ENCODE measurements at places on chromosomes 13 and 19.

GRCh38 chr19:47529018-47529742, 14.3 kb upstream of the NAPA start:
- no peak for DNase-seq

DNA sequence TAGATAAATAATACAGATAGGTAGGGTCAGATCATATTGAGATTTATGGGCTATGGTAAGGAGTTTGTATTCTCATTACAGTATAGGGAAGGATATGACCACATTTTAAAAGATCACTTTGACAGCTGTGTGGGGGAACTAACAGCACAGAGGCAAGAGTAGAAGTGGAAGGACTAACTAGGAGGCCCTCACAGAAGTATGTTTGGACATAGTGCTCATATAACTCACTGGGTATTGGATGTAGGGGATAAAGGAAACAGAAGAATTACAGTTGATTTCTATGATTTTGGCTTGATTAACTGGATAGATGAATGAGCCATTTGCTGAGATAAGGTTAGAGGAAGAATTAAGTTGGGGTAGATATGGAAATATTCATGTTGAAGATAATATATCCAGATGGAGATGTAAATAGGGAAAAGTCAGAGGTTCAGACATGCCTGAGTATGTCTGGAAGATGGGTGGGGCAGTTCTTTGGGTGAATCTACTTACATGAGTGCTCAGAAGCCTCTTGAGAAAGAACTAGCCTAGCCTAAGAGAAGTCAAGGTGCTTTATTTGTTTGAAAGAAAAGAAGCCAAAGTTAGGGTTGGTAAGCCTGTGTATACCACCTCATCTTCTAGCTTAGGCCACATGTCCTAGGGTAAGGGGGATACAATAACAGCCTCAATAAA, 133.4 kb downstream of the NDFIP2 start:
- DNase-seq = no peak

- DNase-seq = no peak
Measured at GRCh38 chr19:36679455-36679854, 8.0 kb upstream of the ZNF567 start.

GRCh38 chr19:33247441-33247819, 21.8 kb upstream of the SLC7A10 start:
- no peak for DNase-seq

DNA sequence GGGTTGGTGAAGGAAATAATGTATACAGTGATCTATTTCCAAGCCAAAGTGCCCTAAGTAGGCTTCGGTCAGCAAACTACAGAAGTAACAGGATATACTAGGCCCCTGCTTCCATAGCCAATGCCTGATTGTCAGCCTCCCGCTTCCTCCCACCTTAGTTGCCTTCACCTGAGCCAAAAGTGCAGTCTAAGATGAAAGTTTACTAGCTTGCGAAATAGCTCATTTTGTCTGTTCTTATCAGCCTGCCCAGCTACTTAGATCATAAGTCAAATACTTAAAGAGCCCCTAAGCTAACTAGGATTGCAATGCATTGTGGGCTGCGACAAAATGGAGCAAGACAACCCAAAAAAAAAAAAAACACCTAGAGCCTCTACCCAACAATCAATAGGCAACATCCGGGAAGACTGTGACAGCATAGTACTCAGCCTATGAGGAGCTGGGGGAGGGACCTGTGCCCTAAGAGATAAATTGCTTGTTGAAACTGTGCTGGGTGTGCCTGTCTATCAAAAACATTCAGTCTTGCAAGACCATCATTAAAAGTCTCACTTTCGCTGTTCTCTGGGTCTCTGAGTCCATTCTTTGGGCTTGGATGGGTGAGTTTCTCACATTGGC, 454.7 kb upstream of the TSHZ3 start:
- DNase-seq = no peak

DNA sequence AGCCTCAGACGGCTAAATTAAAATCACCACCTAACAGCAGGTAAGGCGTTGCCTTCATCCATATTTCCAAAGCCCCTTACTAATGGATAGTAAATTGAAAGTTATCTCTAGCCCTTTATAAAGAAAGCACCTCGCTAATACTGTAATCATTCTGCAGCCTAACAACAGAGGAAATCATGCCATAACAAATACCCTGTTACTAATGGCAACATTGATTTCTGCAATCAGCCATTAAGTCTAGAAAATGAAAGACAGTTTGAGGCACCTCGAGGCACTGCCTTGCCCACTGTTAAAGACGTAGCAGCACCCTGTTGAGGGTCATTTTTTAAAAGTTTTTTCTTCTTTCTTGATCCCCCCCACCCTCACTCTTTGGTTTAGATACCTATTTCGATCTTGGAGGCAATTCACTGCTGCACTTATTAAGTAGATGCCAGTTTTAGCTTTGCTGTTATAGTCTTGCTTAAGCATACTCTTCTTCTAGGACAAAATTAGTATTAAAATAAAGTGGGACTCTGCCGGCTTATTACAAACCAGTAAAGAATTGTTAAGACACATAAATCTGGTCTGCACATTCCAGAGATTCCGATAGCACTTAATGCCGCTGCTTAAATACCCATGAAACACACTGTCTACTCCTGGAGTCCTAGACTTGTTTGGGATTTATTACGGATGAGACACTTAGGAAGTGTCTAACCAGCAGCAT, 74.8 kb downstream of the ZNF536 start:
- DNase-seq = peak; percentile 77

DNA sequence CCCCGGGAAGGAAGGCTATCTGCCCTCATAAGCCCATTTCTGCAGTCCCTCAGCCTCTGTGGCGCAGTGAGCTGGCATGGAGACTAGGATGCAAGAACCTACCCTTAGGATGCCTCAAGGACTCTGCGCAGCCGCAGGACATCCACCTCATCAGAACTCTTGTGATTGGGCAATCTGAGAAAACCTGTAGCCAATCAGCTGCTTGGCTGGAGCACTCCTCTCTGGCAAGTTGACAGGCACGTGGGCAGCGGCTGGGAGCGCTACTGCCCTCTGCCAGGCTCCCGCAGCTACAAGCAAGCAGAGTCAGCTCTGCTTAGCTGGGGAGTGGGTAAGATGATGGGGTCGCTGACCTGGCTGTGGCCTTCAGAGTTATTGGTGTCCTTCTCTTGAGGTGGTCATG, 1.5 kb upstream of the ECSIT start:
- peak; percentile 33 for DNase-seq

GRCh38 chr13:20832861-20833260, 59.1 kb upstream of the EEF1AKMT1 start:
- DNase-seq = no peak

DNA sequence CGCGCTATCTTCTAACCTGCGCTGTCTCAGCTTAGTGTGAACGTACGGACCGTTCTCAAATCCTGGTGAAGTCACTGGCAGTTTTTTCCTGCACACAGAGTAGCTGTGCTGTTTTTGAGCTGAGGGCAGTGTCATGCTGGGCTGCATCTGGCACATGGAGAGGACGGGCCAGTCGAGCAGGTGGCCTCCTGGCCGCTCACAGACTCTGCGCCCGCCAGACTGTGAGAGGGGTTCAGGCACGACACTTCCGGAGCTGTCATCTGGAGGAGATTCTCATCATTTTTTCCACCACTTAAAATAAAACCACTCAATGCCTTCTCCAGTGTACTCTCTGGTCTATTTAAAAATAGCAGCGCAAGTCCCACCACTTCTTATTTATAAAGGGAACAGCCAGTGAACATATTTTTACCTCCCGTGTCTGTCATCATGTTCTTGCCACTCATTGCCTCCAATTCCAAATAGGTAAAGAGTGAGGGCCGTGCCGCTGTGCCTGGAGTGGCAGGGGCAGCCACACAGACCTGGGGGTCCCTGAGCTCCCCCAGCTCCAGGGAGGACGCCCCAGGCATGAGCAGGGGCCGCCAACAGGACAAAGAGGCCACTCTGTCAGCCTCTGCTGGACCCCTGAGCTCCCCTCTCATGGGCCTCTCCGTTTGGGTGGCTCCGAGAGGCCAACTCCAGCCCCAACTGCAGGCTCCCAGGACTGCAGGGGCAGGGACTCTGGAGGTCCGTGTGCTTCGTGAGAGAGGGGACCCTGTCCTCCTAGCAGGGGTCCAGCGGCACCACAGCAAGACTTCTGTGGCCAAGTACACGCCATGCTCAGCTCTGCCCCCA, 36.9 kb upstream of the GRTP1 start:
- no peak for DNase-seq

DNA sequence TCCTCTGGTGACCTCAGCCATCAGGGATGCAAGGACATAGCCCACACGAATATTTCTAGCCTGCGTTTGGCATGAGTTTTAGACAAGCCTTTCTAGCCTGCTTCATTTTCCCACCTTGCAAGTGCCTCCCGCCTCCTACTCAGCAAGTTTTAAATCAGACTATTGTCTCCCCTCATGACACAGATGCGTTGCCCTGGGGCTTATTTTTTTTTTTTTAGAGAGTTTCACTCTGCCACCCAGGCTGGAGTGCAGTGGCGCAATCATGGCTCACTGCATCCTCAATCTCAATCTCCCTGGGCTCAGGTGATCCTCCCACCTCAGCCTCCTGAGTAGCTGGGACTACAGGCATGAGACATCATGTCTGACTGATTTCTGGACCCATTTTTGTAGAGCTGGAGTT, 14.6 kb downstream of the GJB2 start:
- DNase-seq = no peak

- DNase-seq = no peak
Measured at GRCh38 chr13:19185865-19186645, 4.4 kb upstream of the TUBA3C start.

- DNase-seq = no peak
Measured at GRCh38 chr13:33710924-33711323, 107.0 kb upstream of the RFC3 start.

- no peak for DNase-seq
Measured at GRCh38 chr19:19215792-19216191, 4.0 kb downstream of the NCAN start.

- no peak for DNase-seq
Measured at GRCh38 chr13:23905766-23906165, 8.5 kb upstream of the C1QTNF9B start.

GRCh38 chr13:57353831-57354230, 186.8 kb downstream of the PRR20E start:
- no peak for DNase-seq

DNA sequence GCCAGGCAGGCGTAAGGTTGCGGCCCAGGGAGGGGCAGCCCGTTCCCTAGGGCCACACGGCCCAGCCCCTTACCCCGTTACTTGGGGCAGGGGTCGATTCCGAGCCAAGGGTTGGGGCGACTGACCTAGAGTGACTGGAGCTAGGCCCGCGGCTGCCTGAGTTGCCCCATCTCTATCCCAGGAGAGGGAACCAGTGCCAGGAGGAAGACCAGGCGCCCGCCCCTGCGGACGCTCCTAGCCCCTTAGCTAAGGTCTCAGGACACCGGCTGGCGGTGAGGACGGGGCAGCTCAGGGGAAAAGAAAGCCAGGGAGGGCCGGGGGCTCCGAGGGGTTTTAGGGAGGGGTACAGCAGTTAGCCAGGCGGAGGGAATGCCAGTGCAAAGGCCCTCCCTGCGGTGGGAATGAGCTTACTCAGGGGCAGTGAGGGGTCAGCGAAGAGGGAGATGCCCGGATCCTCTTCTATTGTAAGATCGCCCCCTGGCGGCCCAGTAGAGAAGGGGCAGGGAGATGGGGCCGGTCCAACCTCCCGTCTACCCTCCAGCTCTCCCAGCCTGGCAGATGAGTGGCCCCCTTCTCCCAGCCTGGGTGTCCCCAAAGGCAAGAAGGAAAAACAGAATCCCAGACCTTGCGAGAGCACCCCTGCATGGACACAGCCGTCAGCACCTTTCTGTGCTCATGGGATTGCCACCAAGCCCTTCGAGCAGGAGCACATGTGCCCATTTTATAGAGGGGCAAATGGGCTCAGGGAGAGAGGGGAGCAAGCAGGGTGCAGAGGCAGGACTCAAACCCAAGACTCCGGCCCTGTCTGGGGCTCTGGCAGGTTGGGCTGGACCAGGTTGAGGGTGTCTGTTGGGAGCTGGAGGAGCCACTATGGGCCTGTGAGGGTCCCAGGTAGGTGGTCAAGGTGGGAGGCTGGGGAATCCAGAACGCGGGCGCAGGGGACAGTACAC, 16.3 kb downstream of the CILP2 start:
- DNase-seq = no peak

- no peak for DNase-seq
Measured at GRCh38 chr13:43134868-43135267, 111.5 kb downstream of the DNAJC15 start.

DNA sequence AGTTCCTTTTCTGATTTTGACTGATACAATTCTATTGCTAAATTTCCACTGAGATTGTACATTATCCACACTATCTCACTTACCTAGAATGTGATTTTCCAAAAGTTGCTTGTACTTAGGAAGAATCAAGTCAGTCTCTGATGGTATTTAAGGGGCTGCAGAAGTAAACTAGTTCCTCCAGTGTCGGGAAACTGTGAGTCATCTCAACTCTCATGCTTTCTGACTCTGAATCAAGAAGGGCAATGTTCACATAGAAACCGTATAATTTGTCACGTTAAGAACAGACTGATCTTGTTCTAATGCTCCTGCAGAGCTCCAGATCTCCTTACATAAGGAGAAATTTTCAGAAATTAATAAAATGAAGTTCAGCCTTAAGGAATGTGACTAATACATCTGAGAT, 369.3 kb downstream of the KLF5 start:
- no peak for DNase-seq

- no peak for DNase-seq
Measured at GRCh38 chr13:111215081-111216047, 100.3 kb downstream of the ARHGEF7 start.

- DNase-seq = no peak
Measured at GRCh38 chr13:24279327-24280110, 29.9 kb upstream of the C1QTNF9 start.

DNA sequence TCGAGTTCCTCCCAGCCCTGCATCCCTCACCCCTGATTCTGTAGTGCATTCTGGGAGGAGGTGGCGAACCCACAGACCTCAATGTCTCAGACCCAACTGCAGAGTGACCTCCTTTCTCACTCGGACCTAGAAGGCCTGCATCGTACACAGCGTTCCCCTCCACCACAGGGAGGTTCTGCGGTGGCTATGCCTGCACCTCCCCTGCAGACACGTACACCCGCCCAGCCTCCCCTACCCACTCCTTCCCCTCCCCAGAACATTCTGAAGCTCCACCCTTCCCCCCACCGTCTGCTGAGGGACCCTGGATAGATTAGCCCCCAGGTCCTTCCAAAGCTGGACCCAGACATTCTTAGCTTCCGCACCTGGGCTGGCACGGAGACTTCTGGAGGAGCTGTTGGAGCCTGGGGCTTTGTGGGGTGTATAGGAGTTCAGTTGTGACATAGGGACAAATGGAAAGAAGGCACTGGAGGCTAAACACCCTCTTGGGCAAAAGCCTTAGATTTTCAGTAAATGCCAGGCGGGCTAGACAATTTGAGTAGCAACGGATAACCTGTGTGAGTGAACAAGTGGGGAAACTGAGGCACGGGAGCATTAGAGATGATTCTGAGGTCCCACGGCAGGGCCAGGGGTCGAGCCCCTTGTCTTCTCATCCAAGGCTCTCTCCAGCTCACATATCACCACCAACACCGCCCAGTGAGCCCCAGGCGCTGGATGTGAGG, 420 bp upstream of the FSD1 start:
- DNase-seq = no peak

- no peak for DNase-seq
Measured at GRCh38 chr19:51000981-51001380, 423 bp downstream of the KLK8 start.

- no peak for DNase-seq
Measured at GRCh38 chr13:99431927-99432608, 69.2 kb upstream of the TM9SF2 start.

Data from fibroblast of skin of left quadriceps (primary cell).